ENCODE measurements at places on chromosomes 2 and 18.
A peak's percentile ranks its signal among the peaks of the same experiment; 100 is the strongest.

DNA sequence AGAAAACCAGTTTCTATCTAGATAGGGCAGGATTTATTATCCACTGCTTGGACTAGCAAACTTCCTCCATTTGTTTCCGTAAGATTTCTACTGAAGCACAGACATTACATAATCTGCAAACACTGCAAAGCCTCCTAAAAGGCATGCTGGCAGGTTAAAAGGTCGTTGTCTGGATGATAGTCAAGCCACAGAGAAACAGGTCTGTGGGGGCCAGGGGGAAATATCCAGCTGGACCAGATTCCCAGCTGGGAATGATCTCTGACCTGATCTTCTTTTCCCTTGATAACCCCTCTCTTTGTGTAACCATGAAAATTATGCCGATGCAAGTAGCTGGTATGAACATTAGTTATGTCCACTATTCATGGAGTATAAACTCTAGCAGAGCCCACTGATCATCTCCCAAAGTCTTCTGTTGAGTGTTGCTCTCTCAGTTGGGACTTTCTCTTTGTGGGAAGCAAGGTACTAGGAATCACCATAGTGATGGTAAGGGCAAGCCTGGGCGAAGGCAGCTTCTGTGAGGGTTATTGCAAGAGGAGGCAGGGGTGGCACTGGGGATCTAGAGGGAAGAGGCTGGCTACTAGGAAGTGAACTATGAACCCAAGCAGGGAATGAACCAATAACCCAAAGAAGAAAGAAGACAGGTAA lies 61.3 kb downstream of the GDF7 start:
- DNase-seq, result no peak

GRCh38 chr2:26710743-26711456 lies 18.4 kb downstream of the KCNK3 start:
- DNase-seq, result no peak

DNA sequence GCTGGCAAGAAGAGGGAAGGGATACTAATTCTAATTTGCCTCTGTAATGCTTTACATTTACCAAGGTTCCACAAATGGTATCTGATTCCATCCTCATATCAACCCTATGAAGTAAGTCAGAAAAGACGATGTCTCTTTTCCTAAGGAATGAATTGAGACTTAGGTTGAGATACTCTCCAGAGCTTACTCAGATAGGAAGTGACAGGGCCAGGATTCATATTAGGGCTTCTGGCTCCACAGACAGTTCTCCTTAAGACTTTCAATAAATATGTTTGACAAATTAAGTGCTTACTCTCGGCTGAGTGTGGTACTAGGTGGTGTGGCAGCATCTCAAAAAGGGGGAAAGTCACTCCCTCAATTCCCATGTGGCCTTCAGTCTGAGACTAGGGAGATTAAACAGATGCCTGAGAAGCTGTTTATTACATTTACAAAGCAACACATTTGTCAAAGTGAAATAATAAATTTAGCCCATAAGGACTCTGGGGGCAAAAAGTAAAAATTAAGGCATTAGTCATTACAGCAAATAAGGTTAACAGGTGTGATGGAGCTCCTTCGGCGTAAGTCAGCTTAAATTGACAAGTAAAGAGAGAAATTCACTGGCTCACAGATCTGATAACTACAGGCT lies 14.2 kb downstream of the CDK15 start:
- no peak for DNase-seq

- no peak for DNase-seq
These were observed 285.4 kb upstream of the ZNF804A start for GRCh38 chr2:184312970-184313369.

DNA sequence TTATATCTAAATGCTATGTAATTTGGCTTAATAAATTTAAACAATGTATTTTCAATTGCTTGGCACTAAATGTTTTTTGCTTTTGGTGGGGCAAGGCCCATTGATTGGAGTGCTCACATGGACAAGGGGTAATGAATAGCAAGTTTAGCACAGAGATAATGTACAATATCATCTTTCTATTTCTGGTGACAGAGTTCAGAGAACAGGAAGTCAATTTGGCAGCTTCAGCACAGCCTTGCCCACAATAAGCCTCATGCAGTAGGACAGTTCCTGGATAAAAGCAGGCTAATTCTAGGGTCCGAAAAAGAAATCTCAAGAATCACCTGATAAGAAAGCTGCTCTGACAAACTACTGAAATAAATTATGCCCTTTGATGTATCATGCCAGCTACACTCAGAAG lies 443.9 kb upstream of the FSHR start:
- no peak for DNase-seq

DNA sequence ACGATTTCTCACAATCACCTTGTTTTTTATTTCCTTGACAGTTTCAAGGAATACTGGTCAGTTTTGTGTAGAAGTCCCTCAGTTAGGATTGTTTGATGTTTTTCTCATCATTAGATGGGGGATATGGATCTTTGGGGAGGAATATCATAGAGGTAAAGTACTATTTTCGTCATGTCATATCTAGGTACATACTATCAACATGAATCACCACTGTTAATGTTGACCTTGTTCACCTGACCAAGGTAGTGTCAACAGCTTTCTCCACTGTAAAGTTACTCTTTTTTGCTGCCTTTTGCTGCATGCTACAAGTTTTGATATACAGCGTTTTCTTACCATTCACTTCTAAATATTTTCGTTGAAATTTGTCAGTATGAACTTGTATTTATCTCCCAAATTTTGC lies 32.7 kb downstream of the NLRC4 start:
- DNase-seq, result no peak

DNA sequence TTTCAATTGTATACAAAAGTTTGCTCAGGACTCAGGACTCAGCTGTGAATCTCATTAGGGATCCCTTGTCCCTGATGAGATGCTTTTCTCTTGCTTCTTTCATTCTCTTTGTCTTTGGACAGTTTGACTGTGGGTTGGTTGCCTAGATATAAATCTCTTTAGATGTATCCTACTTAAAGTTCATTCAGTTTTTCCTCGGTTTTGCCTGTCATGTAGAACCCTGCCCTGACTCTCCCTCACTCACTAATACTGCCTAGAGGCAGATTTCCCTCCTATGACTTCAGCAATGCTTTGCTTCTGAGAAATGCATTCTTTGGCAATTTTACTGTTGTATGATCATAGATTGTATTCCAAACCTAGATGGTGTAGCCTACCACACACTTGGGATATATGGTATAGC lies 421.4 kb upstream of the TCF4 start:
- no peak for DNase-seq

DNA sequence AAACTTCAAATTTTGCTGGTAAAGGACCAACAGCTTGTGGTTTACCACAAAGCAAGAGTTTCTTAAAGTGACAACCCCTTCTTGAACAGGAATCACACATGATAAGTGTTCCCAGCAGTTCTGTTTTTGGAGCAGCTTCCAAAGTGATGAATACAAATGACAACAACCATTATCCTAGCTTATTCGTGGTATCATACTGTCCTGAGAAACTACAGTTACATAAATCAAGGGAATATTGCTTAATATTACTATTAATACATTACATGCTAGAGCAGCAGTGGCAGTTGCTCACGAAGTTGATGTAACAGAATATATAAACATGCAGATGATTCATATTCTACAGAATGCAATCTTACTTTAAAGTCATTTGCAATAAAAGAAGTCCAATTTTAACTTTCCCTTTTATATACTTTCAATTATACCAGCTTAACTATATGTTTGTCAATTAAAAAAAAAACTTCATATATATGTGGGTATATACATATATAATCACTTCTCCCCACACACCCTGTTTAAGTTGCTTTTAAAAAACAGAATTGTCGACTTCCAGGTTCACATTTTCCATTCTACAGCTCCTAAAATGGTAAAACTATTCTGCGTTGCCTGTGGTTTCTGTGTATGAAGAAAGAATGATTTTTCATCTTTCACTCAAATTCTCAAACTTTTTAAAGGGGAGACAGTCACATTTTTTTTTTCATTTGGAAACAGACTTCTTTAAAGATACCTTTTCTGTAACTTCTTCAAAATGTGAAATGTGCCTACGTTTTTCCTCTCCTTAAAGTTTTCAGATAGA lies 713.6 kb downstream of the TDRD15 start:
- peak; percentile 43 for DNase-seq

- no peak for DNase-seq
These were observed 97.4 kb upstream of the LRATD1 start for GRCh38 chr2:14535156-14535555.

- DNase-seq, result no peak
These were observed 184.8 kb upstream of the STON1 start for GRCh38 chr2:48345176-48345575.

DNA sequence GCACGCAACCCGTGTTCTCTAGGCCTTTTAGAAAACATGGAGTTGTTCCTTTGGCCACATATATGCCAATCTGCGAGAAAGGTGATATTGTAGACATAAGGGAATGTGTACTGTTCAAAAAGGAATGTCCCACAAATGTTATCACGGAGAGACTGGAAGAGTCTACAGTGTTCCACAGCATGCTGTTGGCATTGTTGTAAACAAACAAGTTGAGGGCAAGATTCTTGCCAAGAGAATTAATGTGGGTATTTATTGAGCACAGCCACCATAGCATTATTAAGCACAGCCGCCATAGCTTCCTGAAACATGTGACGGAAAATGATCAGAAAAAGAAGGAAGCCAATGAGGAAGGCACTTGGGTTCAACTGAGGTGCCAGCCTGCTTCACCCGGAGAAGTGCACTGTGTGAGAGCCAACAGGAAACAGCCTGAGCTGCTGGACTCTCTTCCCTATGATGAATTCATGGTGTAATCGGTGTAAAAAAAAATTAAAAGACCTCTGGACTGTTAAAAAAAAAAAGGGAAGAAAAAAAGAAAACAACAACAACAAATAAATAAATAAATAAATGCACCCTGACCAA lies 29.0 kb upstream of the REL start:
- no peak for DNase-seq

DNA sequence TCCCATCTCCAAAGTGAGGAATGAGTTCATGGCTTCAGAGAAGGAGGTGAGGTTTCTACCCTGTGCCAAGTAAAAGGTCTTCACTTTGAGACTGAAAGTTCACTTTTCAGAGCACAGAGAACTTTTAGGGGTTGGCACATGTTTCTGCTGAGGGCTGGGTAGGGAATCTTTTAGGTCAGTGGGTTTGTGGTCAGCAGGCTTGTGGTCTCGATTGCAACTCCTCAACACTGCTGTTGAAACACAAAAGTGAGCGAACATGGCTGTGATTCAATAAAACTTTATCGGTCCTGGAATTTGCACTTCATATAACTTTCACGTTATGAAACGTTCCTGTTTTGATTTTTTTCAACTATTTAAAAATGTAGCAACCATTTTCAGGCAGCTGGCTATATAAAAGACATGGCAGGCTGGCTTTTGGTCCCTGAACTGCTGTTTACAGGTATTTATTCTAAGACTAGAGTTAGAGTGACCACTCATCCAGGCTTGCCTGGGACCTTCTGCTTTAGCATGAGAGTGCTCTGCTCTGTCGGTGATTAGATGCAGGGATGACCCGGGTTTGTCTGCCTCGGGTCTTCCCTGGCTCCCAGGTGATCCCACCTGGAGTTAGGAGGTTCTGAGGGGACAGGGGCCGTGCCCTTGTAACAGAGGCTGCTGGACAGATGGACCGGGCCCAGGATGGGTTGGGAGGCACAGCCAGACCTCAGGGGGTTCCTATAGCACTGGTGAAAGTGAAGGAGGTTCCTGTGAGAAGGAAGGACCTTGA lies 62.7 kb upstream of the TAF1B start:
- no peak for DNase-seq

- no peak for DNase-seq
These were observed 1.3 kb upstream of the TLX2 start for GRCh38 chr2:74512744-74513604.

- no peak for DNase-seq
These were observed 122.5 kb downstream of the CNTNAP5 start for GRCh38 chr2:124147552-124147951.

DNA sequence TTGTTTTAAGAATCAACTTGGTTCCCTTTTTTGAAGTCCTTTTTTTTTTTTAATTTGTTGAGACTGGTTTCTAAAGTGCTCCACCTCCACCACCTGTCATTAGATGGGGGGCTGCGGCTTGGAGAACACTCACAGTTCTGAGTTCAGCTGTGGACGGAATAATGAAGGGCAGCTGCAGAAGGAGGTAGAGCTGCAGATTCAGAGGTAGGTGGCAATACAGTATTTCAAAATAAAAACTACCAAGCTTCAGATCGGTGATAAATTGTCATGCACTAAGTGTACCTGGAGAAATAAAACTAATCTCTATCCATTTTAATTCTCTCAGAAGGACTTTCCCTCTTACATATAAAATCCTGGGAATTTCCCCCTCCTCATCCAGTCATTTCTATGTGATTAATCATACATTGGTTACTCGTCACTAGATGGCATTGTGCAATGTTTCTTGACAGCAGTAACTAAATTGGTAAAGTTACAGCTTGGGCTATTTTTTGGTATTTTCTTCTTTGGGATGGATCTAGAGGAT lies 81.1 kb upstream of the SLC39A10 start:
- DNase-seq, result peak; percentile 75

DNA sequence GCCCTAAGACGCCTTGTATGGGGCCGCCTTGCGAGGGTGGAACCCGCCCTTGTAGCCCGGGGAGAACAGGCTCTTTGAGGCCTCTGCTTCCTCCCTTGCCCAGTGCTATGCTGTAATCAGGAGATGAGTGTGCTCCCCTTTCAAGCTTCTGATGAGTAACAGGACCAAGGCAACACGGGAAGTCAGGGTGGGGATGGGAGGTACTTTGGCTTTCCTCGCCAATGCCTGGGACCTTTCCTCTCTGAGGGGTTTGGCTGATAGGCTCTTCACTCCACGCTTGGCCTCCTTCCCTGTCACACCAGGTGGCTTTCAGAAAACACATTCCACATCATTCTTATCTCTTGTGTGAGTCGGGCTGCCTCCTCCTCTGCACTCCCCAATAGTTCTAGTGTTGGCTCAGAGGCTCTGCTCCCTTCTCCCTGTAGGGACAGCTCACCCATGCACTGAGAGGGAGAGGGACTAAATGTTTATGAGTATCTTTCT lies 223.7 kb upstream of the TRIB2 start:
- DNase-seq, result peak; percentile 58

DNA sequence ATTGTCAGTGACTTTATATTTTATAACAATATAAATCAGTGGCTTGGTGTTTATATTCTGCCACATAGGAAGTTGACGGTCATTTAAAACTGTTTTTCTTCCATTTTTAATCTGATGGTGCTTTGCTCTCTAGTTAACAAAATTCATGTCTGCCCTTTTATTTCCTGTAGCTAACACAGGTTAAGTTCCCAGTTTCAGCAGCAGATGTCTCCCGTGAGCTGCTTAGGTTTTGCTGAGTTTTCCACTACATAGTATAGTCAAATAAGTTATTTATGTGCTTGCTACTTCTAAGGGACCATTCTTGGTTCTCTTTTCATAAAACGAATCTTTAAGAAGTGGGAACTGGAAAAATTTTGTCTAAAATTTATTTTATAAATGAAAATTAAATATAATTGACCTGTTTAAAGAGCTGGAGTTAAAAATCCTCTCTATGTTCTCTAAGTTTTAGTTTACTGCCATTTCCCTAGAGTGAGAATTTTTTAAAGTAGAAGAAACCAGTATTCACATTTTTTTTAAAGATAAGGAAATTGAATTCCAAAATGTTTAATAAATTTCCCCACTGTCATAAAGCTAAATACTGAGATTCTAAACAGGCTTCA lies 20.6 kb downstream of the HTR2B start:
- peak; percentile 15 for DNase-seq
